Naive thymus-derived CD4-positive, alpha-beta T cell (primary cell): ENCODE measurements at places on chromosomes 2 and 18. TPM values are rescaled to one million over a fixed set of nuclear protein-coding genes. Genes with fewer than 3 reads are reported as not detected.

SCYGR4 gene
- total RNA-seq = not detected

DES gene
- total RNA-seq = not detected in 2 replicates

ZFP36L2 gene
- 226 and 231 TPM in 2 replicates for total RNA-seq

IL1F10 gene
- not detected for total RNA-seq

TMEM200C gene
- total RNA-seq = not detected

PTPN18 gene
- total RNA-seq = 83.5 and 85.7 TPM in 2 replicates

VWA3B gene
- total RNA-seq = not detected

MEP1B gene
- 0.35 TPM for total RNA-seq

SETBP1 gene
- total RNA-seq = 2.5 TPM

MYOM1 gene
- total RNA-seq = 6.7 TPM

CRYGC gene
- total RNA-seq = not detected

SERPINB10 gene
- not detected for total RNA-seq

SPOPL gene
- total RNA-seq = 12.3 and 15.5 TPM in 2 replicates

TGFA gene
- total RNA-seq = 1.9 TPM

PSTPIP2 gene
- 11.1 TPM for total RNA-seq

RNF125 gene
- 59.8 TPM for total RNA-seq

RGPD3 gene
- total RNA-seq = 0.38 TPM

RAB6C gene
- not detected for total RNA-seq

KCNJ3 gene
- not detected for total RNA-seq

HEATR5B gene
- 20.6 and 25.2 TPM in 2 replicates for total RNA-seq

GRHL1 gene
- total RNA-seq = 0.19 TPM

GNLY gene
- total RNA-seq = 84.7 TPM

SERPINB5 gene
- total RNA-seq = not detected in 2 replicates

CLEC4F gene
- total RNA-seq = not detected in 2 replicates
